Body of pancreas (tissue), 4 donors: ENCODE measurements at places on chromosomes 3 and 15.

DNA sequence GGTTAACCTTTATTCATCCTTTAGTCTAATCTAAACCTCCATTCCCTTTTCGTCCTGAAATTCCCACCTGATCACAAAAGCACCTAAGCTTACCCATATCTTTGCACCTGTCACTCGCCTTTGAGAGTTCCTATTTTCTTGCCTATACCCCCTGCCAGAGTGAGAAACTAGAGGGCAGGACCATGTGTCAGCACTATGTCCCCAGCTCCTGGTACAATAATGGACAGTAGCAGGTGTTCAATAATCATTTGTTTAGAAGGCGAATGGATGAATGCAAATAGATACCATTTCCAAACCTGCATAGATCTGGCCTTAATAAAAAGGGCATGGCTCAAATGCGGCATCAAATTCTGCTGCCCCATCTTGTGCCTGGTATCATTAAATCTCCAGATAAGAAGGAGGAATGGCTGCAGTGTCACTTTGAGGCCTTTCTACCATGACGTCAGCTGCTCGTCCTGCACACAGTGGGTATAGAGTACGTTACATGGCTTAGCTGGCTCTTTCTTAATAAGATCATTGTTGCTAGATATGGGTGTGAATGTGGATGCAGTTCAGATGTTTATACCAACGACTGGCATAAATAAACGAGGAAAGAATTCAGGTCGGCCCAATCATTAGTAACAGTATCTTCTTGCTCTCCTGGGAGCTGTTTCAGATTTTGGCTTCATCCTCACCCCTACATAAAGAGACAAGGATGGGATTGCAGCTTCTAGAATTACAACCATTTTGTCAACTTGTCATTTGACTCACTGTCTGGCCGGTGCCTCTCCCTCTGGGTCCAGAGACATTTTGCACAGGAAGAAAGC, 148.7 kb downstream of the RORA start:
- no peak for DNase-seq
- H3K4me3 ChIP-seq, result no peak overlapping the region
- H3K36me3 ChIP-seq, result no peaks in the 10 kb centered on the region
- H3K27ac ChIP-seq, result no peak overlapping the region

DNA sequence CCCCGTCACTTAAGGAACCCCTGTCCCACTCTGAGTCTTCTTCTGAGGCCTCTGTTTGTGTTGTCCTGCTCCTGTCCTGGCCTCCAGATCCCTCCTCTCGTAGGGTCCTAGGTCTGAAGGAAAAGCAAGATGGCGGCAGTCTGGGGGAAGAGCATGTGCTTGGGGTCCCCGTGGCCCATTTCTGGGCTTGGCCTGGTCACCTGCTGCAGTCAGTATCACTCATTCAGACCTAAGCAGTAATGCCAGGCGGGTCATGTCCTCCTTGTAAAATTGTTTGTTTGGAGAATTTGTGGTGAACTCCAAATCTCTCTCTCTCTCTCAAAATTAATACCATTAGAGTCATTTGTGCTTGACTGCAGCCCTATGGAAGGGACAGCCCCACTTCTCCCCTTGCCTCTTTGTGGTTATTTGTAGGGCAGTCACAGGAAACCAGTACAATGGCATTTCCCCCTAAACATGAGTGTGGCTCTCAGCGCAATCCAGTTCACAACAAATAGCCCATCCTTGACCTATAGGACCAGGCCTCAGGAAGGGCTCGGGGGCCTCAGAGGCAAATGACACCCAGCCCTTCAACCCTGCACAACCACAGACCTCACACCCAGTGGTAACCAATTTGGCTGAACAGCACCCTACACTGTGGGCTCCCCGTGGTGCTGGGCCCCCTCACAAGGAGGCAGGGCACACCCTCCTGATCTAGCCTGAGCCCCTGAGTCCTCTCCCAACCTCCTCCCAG, 173.5 kb downstream of the OR4M2 start:
- H3K27me3 ChIP-seq, result no peaks in the 10 kb centered on the region
- H3K27ac ChIP-seq, result no peak overlapping the region
- H3K4me3 ChIP-seq, result no peak overlapping the region
- no peaks in the 10 kb centered on the region for H3K36me3 ChIP-seq

- no peaks in the 10 kb centered on the region for H3K36me3 ChIP-seq
- H3K4me3 ChIP-seq, result peak overlapping the region; percentile 60
- H3K27ac ChIP-seq, result no peak overlapping the region
- peaks cover 20% of the 10 kb centered on the region for H3K4me1 ChIP-seq
- no peaks in the 10 kb centered on the region for H3K27me3 ChIP-seq
- peak; percentile 27 for DNase-seq
Measured at GRCh38 chr3:28575100-28575745, 226.6 kb upstream of the AZI2 start.

DNA sequence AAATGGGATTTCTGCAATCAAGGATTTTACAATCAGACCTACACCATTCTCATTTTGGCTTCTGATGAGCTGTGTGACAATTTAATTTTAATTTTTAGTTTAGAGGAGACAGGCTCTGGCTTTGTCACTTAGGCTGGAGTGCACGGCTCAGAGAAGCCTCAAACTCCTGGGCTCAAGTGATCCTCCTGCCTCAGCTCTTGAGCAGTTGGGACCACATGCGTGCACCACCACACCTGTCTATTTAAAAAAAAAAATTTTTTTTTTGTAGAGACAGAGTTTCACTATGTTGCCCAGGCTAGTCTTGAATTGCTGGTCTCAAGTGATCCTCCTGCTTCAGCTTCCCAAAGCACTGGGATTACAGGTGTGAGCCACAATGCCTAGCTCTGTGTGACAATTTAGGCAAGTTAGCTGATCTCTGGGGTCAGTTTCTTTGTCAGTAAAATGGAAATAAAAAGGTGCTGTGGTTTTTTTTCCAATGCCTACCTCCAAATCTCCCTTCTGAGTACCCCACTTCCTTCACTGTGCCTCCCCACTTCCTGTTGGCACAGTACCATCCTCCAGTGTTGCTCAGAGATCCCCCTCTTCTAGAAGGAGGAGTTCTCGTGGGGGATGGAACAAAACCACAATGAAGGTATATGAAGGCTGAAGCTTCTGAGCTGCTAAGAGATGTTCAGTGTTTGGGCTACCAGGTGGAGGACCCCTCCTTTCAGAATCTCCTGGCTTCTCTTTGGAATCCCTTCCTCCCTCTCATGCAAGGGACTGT, 54.1 kb upstream of the GSK3B start:
- H3K4me3 ChIP-seq, result no peak overlapping the region
- no peaks in the 10 kb centered on the region for H3K36me3 ChIP-seq
- no peak for DNase-seq
- no peaks in the 10 kb centered on the region for H3K27me3 ChIP-seq
- peaks cover 19% of the 10 kb centered on the region for H3K4me1 ChIP-seq

- H3K4me3 ChIP-seq, result peak within 1 kb of the TSS; percentile 78
- no peaks in the 10 kb centered on the region for H3K36me3 ChIP-seq
- H3K27ac ChIP-seq, result peak within 1 kb of the TSS; percentile 47
- H3K27me3 ChIP-seq, result no peaks in the 10 kb centered on the region
- peaks cover 11% of the 10 kb centered on the region for H3K4me1 ChIP-seq
- peak; percentile 87 for DNase-seq
Measured at GRCh38 chr3:101779047-101779821, at the start of gene NXPE3. TSS of gene NXPE3 (plus strand) at chr3:101779211. CDS start at chr3:101785597, 6,386 bp downstream.

- no peak for DNase-seq
- no peaks in the 10 kb centered on the region for H3K27me3 ChIP-seq
- peaks cover 80% of the 10 kb centered on the region for H3K4me1 ChIP-seq
- no peak overlapping the region for H3K4me3 ChIP-seq
Measured at GRCh38 chr15:67104510-67104909, 39.1 kb downstream of the SMAD3 start.

- H3K4me1 ChIP-seq, result peaks cover 22% of the 10 kb centered on the region
- H3K27ac ChIP-seq, result no peak overlapping the region
- no peak overlapping the region for H3K4me3 ChIP-seq
- H3K36me3 ChIP-seq, result no peaks in the 10 kb centered on the region
Measured at GRCh38 chr3:114460459-114460858, 166.6 kb downstream of the TIGIT start.

DNA sequence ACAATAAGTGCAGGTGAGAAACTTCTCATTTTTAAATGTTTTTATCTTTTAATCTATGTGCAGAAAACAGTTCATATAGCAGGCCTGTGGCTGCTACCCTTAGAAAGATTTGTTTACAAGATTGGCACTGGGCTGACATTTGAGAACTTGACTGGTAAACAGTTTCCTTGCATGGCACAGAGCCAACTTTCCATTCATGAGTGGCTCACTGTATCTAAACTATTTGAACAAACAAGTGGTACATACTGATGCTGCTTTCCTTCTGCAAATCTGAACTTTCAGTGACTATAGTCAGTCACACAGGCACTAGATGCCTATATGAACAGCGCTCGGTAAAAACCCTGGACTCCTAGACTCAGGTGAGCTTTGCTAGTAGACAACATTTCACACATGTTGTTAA, 6.3 kb upstream of the GTPBP8 start:
- DNase-seq, result peak; percentile 14
- H3K4me3 ChIP-seq, result no peak overlapping the region
- H3K4me1 ChIP-seq, result no peaks in the 10 kb centered on the region
- H3K27ac ChIP-seq, result no peak overlapping the region
- no peaks in the 10 kb centered on the region for H3K27me3 ChIP-seq
- H3K36me3 ChIP-seq, result no peaks in the 10 kb centered on the region

GRCh38 chr15:101500865-101501551, 11.5 kb upstream of the PCSK6 start:
- H3K4me3 ChIP-seq, result no peak overlapping the region
- no peaks in the 10 kb centered on the region for H3K27me3 ChIP-seq
- DNase-seq, result no peak
- no peaks in the 10 kb centered on the region for H3K36me3 ChIP-seq
- H3K27ac ChIP-seq, result peak overlapping the region; percentile 54

DNA sequence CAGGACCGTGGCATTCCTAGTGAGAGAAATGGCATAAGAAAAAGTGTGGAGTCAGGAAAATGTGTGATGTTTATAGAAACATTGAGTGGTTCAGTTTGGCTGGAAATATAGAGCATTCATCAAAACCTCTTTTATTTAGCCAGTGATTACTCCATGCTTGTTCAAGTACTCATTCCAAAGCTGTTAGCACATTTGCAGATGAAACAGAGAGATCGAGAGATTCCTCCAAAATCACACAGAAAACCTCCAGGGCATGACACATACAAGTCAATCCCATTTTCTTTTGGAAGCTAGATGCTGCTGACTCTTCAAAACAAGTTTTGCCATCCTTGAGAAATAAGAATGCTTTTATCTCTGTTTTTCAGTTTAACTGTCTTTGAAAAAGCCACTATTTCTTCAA, 11.5 kb upstream of the MB21D2 start:
- no peaks in the 10 kb centered on the region for H3K27me3 ChIP-seq
- H3K4me1 ChIP-seq, result peaks cover 18% of the 10 kb centered on the region
- H3K27ac ChIP-seq, result no peak overlapping the region
- H3K36me3 ChIP-seq, result no peaks in the 10 kb centered on the region

DNA sequence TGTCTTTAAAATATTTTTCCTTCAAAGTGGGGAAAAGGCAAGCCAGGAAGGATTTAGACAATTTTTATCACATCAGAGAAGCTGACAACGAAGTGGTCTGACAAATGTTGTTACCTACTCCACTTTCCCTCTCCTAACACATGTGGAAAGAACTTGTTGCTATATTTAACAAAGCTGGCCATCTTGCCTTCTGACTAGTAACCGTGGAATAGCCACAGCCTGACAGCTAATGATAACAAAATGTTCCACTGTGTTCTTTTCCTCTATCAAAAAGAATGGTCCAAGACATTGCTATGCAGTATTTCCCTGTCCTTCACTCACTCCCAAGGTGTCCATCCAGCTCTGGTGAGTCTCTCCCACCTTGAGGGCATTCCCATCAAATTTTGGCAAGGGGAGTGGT, 481.4 kb upstream of the THBS1 start:
- H3K36me3 ChIP-seq, result no peaks in the 10 kb centered on the region
- H3K4me1 ChIP-seq, result no peaks in the 10 kb centered on the region
